ENCODE measurements at places on chromosomes 6 and 20. TPM values are rescaled to one million over a fixed set of nuclear protein-coding genes. Genes with fewer than 3 reads are reported as not detected.

GRCh38 chr6:105372142-105372848, 30.6 kb downstream of the PREP start:
- no peaks in the 10 kb centered on the region for H3K27me3 ChIP-seq
- H3K4me1 ChIP-seq: no peaks in the 10 kb centered on the region
- peak overlapping the region; percentile 9 for H3K27ac ChIP-seq
- no peak for DNase-seq
- peaks cover 45% of the 10 kb centered on the region for H3K36me3 ChIP-seq
- H3K4me3 ChIP-seq: no peak overlapping the region

The GMNN gene
- 98.5 TPM for total RNA-seq

The LRRC73 gene
- 1.4 TPM for total RNA-seq

The CSE1L gene
- total RNA-seq: 211 TPM

Measured in WTC11 (cell line).